Head of caudate nucleus (tissue), 42 donors: ENCODE measurements at places on chromosomes 7 and 10.

GRCh38 chr10:89171263-89171872 lies 35.7 kb downstream of the CH25H start:
- no peak for DNase-seq

DNA sequence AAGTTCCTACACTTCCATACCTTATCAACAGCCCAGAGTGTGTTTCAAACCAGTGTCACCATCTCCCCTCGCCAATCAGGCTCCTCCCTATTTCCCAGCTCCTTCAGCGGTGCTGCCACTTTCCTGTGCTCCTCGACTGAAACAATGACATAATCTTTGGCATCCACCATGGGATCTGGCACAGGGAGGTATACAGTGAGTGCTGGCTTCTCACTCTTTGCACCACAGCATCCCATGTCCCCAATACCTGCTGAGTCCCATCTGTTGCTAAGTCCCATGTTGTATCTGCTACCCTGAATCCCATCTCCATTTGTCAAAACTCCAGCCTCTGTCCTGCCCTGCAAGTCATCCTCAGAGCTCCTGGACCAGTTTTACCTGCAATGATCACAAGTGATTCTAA lies 15.4 kb downstream of the PAXIP1 start:
- DNase-seq, result no peak

GRCh38 chr10:14381475-14381874 lies 50.8 kb upstream of the FRMD4A start:
- no peak for DNase-seq

DNA sequence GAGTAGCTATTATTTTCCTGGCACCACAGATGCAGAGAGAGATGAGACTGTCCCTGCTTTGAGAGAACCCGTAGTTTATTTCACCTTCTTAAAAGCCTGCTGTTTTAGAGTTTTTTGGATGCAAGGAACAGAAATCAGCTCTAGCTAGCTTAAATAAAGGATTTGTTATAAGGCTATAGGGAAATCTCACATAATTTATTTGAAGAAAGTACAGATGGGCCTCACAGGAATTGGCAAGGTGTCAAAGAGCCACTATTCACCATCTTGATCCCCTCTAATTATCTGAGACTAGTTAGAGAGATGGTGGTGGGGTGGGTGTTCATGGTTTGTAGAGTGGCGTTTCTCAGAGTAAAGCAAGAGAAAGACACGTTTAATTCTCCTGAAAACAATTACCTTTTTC lies 7.3 kb downstream of the KMT2E start:
- no peak for DNase-seq

DNA sequence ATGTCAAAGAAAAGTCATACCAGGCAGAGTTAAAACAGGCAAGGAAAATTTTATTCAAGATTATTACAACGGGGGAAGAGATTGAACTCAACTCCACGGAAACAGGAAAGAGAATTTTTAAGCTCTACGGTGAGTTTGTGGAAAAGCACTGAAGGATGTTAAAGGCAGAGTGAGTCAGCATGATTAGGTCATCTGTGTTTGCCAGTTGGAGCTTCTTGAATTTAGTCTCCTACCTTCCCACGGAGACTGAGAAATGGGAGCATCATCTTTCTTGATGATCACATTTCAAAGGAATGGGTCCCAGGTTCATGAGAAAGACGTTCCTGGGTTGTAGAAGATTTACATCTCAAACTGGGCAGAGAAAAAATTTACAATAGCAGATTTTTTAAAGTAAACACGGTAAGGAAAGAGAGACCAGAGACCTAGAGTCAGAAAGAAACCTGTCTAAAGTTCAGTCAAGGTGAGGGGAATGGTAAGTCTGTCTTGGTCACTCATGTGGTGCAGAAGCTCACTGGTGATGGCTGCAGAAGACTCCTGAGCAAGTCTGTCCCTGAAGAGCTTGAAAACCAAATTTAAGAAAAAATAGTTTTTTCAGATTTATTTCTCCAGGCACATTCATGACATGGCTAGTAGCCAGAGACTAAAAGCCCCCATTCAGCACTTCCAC lies 516.9 kb upstream of the LRRN3 start:
- no peak for DNase-seq

DNA sequence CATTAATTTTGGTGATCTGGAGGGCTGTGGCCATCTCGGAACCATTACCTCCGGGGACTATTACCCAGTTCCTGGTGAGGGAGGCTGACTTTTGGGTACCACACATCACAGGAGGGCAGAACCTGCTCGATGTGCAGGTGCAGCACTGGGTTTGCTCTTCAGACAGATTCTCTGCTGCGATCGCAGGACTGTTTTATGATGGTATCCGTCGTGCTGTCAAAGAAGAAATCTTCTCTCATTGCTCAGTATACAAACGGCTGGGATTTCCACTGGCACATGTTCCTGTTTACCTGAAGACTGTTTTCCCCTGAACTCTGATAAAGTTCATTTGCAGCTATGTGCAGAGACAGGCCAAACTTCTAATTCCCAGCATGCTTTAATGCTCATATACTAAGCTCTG lies 27.2 kb upstream of the SHH start:
- DNase-seq, result no peak

GRCh38 chr7:11699666-11700065 lies 132.3 kb downstream of the THSD7A start:
- no peak for DNase-seq

DNA sequence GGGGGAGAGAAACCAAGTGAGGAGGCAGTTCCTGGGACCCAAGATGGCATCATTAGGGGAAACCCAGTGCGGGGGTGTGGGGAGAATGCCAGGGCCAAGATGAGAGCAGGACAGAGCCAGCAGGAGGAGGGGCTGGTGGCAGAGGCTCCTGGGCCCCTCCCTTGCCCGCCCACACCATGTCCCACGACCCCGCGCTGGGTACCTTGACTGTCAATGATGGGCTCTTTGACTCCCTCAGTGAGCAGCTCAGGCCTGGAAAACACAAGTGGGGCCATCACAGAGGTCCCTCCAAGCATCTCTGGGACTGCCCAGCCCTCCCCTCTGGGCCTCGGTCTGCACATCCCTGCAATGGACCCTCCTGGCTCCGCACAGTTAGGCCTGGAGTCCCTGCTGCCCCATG lies 75.4 kb downstream of the RABGEF1 start:
- DNase-seq, result no peak

DNA sequence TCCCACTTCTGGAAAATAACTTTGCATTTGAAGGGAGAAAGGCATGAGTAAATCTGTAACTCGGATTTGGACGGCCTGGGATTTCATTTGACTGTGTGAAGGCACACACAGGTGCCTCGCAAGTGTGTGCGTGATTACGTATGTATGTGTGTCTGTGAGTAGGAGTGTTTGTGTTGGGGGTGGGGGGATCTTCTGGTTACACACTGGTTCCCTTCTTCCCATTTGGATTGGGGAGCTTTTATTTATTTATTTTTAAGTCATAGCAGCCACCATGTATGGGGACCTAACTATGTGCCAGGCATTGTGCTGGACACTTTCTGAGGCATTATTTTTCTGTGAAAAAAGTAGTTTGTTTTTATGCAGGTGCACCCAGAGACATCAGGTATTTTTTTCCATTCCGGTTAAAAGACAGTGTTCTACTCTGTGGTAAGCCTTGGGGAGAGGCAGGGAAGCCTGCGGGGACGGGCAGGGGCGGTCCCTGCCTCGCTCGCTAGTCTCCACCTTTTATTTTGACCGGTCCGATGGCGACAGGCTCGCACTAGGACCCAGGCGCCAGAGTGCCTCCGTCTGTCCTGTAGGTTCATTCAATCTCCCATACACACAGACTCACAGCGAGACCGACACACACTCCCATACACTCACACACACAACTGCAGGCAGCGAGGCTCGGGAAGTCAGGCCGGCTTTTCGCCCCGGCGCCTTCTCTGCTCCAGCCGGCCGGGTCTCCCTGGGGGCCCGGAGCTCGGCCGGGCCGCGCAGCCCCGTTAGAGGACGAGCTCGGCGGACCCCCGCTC lies at the start of gene MXI1:
Gene MXI1 (plus strand): TSS at position 595 of the 794 bp plus-strand sequence. CDS start 204 bp downstream, outside the sequence.
- DNase-seq, result peak; percentile 72

GRCh38 chr7:141884539-141885225 lies 31.5 kb upstream of the OR9A4 start:
- DNase-seq, result no peak

DNA sequence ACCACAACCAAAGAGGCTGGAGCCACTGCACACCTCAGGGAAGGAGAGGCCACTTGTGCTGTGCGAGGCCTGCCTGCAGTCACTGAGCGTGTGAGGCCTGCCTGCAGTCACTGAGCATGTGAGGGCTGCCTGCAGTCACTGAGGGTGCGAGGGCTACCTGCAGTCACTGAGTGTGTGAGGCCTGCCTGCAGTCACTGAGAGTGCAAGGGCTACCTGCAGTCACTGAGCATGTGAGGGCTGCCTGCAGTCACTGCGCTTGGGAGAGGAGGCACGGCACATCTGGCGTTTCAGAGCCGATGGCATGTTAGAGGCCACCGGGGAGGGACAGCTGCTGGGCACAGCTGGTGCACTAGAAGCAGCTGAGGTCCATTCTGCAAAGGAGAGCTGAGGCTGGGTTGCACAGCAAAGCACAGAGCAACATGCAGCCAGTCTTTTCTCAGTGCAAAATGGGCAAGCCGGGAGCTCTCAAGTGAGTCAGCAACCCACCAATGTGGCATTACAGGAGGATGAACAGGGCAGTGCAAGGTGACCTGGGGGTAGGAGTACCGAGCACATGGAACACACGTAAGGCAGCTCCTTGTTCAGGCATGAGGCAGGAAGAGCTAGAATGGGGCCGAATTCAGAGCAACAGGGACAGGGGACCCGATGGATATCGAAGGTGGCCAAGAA lies 540.1 kb downstream of the PTPRN2 start:
- peak; percentile 15 for DNase-seq

GRCh38 chr10:2232479-2232878 lies 495.2 kb upstream of the ADARB2 start:
- no peak for DNase-seq

DNA sequence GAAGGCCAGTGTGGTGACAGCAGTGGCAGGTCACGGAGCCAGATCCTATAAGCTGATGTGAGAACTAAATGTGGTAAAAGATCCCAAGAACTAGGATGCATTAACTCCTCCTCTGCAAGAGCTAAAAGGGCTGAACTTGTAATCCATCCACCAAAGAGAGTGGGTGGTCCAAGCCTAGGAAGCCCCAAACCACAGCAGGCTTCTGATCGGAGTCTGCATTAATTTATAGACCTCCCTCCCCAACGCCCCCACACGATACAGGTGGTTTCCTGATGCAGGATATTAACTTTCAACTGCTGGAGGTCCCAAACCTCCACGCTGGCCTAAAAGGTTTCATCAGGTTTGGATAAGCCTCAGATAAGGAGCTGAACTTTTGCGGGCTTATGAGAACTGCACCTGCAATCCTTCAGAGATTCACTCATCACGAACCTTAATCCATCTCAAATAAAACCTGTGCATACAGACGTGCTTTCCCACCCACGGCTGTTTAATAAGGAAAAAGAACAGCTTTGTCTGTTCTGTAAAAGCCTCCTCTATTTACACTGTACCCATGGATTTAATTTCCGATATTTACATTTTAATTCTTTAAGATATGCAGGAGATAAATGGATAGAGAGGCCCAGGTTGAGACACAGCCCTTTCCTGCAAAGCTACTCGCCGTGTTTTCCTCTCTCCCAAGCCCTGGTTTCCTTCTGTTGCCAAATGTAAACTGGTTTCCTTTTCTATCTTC lies 74.9 kb downstream of the GFRA1 start:
- DNase-seq, result no peak

DNA sequence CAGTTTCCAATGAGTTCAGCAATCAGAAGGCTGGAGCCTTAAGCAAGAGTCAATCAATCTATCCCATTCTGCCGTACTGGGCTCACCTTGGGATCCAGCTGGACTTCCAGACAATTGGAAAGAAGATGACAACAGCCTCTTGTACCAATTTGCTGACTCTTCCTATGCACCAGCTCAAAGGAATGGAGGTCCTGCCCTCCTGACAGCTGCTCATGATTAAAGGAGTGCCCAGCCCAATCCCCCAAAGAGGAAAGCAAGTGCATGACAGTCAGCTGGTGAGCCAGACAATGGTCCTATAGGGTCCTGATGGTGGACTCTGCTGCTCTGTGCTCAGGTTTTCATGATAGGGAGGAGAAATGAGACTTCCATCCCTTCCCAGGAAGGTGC lies 25.1 kb downstream of the VSTM4 start:
- no peak for DNase-seq

DNA sequence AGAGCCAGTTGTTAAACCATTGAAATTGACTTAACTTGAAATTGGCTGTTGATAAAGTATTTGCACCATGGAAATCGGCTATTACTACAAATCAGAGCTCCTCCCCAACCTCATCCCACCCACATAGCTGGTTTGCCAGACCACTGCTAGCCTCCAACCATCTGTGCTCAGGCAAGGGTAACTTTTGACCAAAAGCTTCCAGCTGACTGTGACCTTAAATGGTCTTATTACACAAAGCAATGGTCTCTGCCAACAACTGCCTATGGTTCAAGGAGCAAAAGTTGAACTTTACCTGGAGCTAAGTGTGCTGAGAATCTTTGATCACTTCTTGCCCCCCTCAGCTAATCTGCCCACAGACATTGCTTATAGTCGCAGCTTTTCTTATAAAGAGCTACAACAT lies 48.5 kb upstream of the ADRB1 start:
- no peak for DNase-seq

DNA sequence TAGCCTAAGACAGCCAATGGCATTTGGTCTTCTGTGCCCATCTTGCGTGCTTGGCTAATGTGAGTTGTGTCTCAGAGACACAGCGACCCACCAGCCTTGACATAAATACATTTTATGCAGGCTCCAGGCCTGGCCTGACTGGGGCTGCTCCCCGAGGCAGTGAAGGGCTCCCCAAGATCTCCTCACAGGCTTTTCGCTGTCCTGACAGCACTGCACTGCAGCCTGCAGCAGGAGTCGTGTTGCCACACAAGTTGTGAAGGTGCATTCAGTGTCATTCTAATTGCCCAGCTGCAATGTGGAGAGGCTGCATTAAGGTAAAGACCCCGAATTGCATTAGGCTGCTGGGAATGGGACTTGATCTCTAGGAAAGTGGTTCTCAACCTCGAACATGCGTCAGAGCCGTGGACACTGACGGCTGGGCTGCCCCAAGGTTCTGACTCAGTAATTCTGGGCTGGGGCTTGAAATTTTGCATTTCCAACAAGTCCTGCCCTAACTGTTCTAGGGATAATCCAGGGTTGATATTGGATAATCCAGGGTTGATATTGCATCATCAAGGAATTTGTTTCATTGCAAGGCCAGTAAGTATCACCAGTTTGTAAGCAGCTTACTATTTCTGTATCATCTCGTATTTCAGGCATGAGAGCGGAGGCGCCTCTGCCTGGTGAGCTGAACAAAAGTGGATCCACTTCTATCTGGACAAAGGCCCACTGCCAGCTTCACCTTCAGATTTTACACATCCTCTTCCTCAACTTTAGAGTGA lies 108.7 kb upstream of the INSIG1 start:
- DNase-seq, result no peak

DNA sequence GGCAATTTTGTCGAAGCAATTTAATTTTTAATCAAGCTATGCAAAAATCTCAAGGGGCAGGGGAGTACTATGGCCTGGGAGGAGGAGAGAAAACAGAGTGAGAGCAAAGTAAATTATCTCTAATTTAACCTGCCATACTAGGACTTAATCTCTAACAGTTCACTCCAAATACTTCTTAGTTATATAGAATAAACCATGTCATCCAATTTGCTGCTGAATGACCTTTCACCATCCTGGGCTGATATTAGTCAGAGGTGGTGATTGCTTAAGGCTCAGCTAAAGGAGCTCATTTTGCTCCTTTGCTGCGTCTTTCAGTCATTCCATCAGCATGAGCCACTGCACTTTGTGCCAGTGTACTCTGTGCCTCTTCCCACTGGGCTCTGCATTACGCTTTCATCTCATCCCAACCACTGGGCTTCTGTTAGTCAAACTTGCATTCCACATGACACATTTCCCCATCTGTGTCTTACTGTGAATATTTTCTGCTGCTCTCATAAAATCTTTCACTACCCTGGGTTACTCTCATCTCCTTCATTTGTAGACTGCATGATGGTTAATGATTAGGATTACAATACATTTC lies 84.3 kb downstream of the CD36 start:
- no peak for DNase-seq
